NCI-H1436 (cell line): ENCODE measurements at places on chromosomes 3 and 15.

GRCh38 chr3:171309906-171310359 lies 150.3 kb downstream of the TNIK start:
- no peak for DNase-seq

- DNase-seq = peak; percentile 51
These were observed 20.6 kb downstream of the NCK1 start for GRCh38 chr3:136882571-136882970.

DNA sequence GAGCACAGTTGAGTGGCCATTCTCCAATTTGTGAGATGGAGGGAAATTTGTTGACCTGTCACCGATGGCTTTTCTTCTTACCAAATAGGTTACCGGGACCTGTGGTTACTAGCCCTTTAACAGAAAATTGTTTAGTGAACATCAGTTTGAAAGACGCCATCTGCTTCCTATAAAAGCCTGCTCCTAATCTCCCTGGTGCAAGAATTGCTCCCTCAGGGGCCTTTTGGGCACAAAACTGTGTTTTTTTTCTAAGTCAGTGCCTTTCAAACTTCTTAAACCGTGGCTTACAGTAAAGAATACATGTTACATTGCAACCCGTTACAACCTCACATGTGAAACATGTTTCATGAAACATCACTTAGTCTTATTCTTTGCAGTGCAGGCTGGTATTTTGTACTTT lies 15.0 kb downstream of the CACNA2D3 start:
- no peak for DNase-seq

- DNase-seq = no peak
These were observed 734 bp upstream of the SLC6A20 start for GRCh38 chr3:45796902-45797637.

DNA sequence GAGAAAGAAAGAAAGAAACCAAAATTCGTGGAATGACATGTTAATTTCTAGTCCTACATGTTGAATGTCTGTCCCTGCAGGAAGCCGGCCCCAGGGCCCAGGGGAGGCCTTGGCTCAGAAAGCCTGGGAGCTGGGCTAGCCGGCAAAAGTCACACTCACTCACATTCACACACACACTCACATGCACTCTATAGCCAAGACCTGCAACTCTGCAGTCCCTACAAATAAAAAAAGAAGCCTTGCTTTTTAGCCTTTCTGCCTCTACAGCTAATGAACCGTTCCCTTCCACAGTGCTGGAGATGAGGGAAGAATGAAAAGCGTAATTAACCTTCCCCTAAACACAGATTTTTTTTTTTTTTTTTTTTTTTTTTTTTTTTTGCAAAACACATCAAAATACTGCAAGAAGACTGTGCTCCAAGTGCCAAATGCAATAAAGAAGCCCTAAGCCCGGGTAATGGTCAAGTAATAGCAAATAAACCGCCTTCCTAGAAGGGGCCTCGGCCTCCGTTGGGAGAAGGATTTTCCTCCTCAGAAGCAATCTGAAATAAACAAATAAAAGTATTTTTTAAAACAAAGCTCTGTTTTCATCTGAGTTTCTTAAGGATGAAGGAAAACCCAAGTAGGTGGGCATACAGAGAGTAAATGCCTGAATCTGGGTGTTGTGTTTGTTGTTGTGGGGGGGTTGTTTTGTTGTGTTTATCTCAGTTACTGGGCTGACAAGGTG lies 4.3 kb downstream of the MECOM start:
- DNase-seq = no peak

- DNase-seq = peak; percentile 19
These were observed 33.5 kb downstream of the DNAJB8 start for GRCh38 chr3:128432971-128433836.

GRCh38 chr3:151085889-151086483 lies 522 bp downstream of the MED12L start:
- DNase-seq = peak; percentile 49

GRCh38 chr15:31046759-31047359 lies 54.7 kb downstream of the TRPM1 start:
- DNase-seq = no peak

- no peak for DNase-seq
These were observed 554.5 kb upstream of the TBL1XR1 start for GRCh38 chr3:177751770-177752169.

GRCh38 chr3:12294885-12295580 lies 6.2 kb downstream of the PPARG start:
- no peak for DNase-seq

- DNase-seq = no peak
These were observed 869.2 kb downstream of the IGSF11 start for GRCh38 chr3:118165413-118165812.

- DNase-seq = no peak
These were observed 703.0 kb downstream of the PLOD2 start for GRCh38 chr3:145457825-145458552.

DNA sequence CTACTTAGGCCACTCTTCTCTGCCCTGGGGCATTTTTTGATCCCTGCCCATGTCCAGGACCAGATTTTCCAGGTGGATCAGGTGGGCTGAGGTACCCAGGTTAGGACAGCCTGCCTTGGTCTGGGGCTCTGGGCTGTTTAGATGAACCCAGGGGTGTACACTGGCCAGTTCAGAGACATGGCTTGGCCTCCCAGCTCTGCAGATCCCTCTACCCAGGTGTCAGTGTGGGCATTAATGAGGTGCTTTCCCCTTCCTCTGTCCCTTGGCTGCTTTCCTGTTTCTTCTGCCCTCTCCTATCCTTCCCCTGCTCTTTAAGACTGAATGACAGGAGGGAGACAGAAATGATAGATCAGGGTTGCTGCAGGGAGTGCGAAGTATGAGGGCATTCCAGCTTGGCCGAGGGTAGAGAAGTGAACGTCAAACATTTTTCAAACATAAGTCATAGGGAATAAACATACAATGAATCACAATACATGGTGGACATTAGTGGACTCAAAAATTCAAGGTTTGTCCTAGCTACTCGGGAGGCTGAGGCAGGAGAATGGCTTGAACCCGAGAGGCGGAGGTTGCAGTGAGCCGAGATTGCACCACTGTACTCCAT lies 30.5 kb downstream of the RTP1 start:
- no peak for DNase-seq

GRCh38 chr3:64685800-64686445 lies 1.9 kb downstream of the ADAMTS9 start:
- peak; percentile 23 for DNase-seq

DNA sequence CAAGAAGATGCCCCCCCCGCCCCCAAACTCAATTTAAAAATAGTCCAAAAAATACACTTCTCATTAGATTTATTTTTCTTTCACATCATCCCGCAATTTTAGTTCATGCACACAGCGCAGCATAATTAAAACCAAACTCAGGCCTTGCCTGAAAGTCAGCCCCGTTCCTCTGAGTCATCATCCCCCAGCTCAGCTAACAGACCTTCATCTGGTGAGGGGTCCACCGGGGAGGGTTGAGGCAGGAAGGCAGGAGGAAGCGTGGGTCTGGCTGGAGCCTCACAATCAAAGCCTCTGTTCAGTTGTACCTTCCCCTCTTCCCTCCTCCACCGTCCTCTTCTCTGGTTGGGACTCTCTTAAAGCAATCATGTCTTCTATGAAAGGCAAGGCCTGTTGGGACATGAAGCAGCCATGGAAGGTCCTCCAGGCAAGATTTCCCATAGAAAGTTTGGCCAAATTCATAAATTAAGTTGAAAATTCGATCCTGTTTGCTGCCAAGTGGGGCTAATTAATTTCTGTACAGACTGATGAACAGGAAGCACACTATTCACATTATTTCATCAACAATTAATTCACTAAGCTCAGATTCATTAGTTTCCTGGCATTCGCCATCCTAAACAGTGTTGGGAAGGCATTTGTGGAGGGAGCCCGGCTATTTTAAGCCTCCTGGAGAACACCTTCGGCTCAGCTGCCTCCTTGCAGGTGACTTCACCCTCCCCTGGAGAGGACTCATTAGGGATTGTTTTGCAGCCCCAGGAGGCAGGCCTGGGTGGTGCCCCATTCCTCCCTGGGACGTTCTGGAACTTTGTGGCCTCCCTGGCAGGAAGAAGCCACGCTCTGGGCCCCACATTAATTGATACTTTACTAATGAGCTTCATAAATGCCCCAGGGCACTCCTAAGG lies 72.3 kb upstream of the BNC1 start:
- no peak for DNase-seq

- DNase-seq = no peak
These were observed 49.3 kb downstream of the STRIT1 start for GRCh38 chr3:155244216-155244615.

DNA sequence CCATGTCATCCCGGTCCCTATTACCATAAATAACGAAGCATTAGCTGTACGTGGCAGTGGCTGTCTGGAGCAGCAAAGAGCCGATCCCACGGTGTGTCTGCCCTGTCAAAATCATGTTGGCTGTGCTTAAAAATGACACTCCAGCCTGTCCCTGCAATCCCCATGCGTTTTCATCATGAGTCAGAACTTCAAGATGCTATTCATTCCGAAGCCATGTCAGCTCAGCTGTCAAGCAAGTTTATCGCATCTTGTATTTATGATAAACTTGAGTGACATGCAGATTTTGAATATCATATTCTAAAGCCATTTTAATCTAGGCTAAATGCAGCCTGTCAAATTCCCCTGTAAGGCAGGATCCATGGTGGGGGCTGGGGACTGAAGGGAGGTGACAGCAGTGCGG lies 152.4 kb downstream of the TJP1 start:
- DNase-seq = no peak

GRCh38 chr3:56997041-56997440 lies 63.4 kb upstream of the SPATA12 start:
- no peak for DNase-seq

GRCh38 chr3:52798978-52799476 lies 4.4 kb downstream of the ITIH3 start:
- no peak for DNase-seq

- no peak for DNase-seq
These were observed 8.9 kb downstream of the ICE2 start for GRCh38 chr15:60469893-60470641.
